ENCODE measurements at places on chromosomes 11 and 22.

DNA sequence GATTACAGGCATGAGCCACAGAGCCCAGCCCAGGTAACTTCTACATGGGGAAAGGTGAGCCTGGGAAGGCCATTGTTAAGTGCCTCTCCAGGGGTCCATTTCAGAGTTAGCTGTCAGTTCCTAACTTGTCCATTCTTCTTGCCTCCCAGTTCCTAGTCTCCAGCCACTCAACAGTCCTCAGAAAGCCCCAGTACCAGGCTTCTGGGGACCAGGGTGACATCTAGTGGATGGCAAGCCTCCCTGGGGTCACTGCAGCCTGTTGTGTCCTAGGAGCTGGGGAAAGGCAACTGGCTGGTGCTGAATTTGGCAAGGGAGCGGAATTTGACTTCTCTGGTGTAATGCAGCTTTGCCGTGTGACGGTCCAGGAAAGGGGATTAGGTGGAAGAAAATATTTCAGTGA, 2.1 kb downstream of the LGALS12 start:
- DNase-seq = no peak

DNA sequence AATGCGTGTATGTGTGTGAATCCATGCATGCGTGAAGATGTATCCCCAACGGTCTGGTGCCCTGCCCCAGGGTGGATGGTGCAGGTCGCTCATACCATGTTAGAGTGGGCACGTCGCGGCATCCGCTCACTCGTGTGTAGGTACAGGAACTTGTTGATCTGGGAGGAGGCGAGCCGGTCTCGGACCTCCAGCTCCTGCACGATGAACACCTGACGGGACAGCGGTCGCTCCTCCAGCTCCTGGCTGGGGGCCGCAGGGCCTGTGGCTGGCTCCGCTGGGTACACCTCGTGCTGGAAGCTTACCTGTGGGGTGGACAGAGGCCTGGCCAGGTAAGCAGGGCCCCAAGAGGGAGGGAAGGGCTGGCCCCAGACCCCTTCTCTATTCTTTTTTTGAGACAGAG, 18.5 kb downstream of the ATG2A start:
- no peak for DNase-seq

GRCh38 chr22:46619830-46620501, at the start of gene GRAMD4:
TSS of gene GRAMD4 (plus strand) at chr22:46620386. CDS start at chr22:46626800, 6,414 bp downstream.
- no peak for DNase-seq

DNA sequence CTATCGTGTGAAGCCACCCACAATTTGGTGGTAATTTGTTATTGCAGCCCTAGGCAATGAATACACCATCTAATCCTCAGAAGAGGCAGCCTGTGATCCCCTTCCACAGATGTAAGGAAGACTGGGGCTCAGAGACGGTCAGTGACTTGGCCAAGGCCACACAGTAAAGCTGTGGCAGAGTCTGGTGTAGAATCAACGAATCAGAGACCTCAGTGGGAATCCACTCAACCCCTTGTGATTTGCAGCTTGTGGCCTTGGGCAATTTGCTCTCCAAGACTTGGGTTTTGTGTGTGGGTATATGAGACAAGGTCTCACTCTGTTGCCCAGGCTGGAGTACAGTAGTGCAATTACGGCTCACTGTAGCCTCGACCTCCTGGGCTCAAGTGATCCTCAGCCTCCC, 1.9 kb downstream of the LGALS2 start:
- no peak for DNase-seq

GRCh38 chr11:5522308-5522707, 5.8 kb upstream of the UBQLNL start:
- DNase-seq = peak; percentile 37

- no peak for DNase-seq
Observed at GRCh38 chr11:114110123-114110522, 50.6 kb downstream of the ZBTB16 start.

DNA sequence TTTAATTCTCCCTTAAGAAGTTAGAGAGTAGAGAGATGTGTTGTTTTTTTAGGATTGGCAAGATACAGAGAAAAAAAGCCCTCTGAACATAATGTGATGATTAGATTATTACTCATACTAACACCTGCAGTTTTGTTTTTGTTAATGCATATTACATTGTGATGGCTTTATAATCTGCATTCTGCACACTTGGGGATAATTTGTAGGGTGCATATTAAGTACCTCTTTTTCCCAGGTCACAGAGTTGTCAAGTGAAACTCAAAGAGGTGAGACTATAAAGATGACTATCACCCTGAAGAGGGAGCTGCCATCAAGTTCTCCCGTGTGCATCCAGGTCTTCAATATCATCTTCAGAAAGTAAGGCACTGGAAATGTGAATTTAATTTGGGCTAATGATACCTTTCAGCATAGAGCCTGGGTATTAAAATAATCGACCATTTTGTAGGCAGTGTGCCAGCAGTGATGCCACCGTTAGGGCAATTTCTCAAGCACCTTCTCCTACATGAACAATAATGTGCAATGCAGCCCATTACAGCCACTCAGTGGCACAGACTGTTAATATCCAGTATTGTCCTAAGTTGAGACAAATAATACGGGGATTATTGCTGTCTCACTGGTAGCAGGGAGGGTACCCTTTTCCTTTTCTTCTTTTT, 16.2 kb downstream of the PIWIL4 start:
- DNase-seq = peak; percentile 35

- no peak for DNase-seq
Observed at GRCh38 chr11:68840661-68841653, 759 bp downstream of the CPT1A start.

GRCh38 chr22:50271519-50271970, 1.4 kb upstream of the MAPK11 start:
- no peak for DNase-seq

DNA sequence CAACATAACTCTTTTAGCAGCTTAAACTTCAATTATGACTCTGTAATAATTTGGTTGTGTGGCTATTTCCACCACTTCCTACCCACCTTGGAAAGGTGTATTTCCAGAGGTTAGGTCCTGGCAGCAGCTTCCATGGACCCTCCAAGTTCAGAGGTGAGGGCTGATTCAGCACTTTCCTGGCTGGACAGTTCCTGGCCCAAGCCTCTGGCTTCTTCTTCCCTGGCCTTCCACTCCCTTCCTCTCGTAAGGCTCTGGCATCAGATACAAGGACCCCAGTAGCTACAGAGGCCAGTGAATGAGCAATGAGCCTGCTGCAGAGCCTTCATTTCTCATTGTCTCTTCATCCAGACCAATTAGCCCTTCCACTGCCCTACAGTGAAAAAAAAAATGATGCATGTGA, 98.1 kb upstream of the KIRREL3 start:
- no peak for DNase-seq

GRCh38 chr11:119144825-119145486, 3.9 kb upstream of the ABCG4 start:
- DNase-seq = peak; percentile 69

GRCh38 chr11:94305146-94305545, 766 bp downstream of the IZUMO1R start:
- DNase-seq = peak; percentile 69

GRCh38 chr22:24474221-24474620, 20.9 kb upstream of the UPB1 start:
- peak; percentile 60 for DNase-seq

DNA sequence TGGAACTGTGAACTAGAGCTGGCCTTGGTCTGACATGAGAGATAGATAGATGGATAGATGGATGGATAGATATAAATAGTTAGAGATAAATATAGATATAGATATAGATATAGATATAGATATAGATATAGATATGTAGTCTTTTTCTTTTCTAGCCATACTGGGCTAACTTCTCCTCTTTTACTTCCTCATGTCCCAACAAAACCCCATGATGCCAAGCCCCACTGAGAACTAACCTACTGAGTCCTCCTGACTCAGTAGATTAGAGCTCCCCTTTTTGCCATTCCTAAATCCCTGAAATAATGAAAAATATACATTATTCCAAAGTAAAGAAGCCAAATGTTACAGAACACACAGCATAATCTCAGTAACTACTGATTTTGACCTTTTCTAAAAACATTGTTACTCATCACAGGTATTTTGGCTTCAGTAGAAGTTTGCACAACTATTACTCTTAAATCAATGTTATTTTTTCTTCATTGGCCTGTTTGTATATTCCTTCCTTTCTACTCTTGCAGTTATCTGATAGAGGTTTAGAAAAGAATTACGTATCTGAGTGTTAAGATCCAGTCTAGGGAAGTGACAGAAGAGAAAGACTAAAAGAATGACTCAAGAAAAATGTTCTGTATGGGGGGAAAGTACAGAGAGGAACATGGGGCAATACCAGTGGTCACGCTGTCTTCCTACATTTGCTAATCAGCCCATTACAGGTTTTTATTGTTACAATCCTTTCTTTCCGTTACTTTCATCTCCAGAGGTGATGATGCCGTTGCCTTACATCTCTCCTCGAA, 6.0 kb upstream of the OR10D3 start:
- no peak for DNase-seq

DNA sequence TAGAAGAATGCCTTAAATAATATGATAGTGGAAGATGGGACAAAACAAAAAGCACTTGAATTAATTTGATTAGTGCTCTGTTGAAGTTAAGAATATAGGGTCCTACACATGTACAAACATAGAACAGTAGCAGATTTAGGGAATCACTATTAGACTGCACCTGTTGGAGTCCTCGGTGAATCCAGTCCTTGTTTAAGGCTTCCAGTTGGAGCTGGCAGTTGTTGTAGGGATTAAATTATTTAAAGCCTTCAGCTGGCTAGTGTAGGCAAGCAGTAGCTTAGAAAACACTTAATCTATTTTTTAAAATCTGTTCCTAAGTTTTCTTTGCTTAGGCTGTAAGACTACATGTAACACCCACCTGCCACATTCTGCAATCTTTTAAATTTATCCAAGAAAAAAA, 24.5 kb upstream of the CSTF3 start:
- DNase-seq = no peak

GRCh38 chr22:17929909-17930308, 94.5 kb downstream of the MICAL3 start:
- DNase-seq = no peak

- DNase-seq = peak; percentile 20
Observed at GRCh38 chr11:67439321-67440228, 2.1 kb upstream of the PTPRCAP start.

DNA sequence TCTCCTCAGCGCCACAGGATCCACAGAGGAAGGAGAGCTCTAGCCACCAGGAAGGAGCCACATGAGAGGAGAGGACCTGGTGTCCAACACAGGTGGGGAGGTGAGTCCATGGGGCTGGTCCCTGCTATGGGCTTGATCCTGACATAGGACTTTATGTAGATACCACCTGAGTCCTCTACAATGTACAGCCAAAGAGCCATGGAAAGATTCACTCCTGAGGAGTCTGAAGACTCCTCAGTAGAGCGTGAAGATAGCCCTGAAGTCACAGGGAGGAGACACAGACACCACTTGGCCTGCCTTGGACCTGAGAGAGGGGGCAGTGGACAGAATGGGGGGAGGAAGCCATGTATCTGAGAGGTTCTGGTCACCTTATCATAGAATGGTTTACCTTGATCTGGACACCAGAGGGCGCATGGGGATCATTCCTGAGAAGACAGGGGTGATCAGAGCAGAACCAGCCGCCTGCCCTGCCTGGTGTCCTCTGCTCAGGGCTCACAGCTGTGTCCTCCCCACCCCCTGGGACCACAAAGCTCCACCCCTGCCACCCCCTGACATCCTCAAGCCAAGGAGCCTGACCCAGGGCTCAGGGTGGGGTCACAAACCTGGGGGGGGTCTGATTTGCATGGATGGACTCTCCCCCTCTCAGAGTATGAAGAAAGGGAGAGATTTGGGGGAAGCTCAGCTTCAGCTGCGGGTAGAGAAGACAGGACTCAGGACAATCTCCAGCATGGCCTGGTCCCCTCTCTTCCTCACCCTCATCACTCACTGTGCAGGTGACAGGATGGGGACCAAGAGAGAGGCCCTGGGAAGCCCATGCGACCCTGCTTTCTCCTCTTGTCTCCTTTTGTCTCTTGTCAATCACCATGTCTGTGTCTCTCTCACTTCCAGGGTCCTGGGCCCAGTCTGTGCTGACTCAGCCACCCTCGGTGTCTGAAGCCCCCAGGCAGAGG, 77.0 kb downstream of the ZNF280B start:
- DNase-seq = peak; percentile 18

DNA sequence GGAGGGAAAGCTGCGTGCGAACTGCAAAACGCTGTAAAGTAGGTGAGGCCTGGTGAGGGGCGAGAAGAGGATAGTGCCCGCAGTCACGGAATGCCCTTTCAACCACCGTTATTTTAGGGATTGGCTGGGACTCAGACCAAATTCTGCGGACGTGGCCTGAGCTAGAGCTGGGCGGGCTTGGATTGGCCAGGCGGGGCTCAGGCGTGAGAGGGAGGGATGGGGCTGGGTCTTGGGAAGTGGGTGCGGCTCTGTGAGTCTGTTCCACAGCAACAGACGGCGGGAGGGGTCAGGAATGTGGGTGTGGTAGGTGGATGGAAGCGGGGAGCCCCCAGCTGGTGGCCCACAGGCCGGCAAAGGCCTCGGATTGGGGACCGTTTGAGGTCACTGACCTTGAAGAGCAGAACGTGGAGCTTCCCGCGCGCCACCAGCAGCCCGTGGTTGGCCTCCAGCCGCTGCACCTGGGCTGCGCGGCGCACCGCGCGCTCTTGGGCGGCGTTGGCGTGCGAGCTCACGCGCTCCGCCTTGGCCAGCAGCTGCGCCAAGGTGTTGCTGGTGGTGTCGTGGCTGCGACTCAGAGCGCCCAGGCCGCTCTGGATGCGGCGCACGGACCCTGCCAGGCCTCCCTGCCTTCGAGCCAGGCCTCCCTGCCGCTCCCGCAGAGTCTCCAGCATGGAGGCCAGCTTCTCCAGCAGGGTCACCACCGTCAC, 444 bp downstream of the CAVIN3 start:
- DNase-seq = peak; percentile 83

DNA sequence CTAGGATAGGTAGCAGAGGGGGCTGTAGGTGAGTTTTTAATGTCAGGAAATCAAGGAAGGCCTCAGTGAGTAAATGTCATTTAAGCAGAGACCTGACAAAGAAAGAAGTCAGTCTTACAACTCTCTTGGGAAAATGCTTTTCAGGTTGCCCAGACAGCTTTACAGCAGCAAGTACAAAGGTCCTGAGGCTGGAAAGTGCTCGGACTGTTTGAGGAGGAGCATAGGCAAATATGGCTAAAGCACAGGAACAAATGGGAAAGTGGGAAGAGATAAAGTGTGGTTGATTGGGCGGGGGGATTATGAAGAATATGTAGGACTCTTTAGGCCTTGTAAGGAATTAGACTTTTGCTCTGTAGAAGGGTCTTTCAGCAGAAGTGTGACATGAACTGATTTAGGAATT, 125.4 kb downstream of the ARHGAP42 start:
- DNase-seq = no peak

- DNase-seq = peak; percentile 54
Observed at GRCh38 chr11:94049351-94049750, 28.2 kb downstream of the HEPHL1 start.

GRCh38 chr11:3796346-3796745, 1.0 kb downstream of the NUP98 start:
- DNase-seq = no peak

Data from bronchial epithelial cell (primary cell).